ENCODE measurements at places on chromosomes 7 and 10. TPM values are rescaled to one million over a fixed set of nuclear protein-coding genes. Genes with fewer than 3 reads are reported as not detected.

Gene APBB1IP
- total RNA-seq, result 5.8 TPM

Gene FRAT1
- total RNA-seq, result 9.1 TPM

Gene OAT
- 147 TPM for total RNA-seq

Gene EBLN1
- total RNA-seq, result not detected

GRCh38 chr7:28755255-28755654, 202.9 kb downstream of the TRIL start:
- no peak for DNase-seq

DNA sequence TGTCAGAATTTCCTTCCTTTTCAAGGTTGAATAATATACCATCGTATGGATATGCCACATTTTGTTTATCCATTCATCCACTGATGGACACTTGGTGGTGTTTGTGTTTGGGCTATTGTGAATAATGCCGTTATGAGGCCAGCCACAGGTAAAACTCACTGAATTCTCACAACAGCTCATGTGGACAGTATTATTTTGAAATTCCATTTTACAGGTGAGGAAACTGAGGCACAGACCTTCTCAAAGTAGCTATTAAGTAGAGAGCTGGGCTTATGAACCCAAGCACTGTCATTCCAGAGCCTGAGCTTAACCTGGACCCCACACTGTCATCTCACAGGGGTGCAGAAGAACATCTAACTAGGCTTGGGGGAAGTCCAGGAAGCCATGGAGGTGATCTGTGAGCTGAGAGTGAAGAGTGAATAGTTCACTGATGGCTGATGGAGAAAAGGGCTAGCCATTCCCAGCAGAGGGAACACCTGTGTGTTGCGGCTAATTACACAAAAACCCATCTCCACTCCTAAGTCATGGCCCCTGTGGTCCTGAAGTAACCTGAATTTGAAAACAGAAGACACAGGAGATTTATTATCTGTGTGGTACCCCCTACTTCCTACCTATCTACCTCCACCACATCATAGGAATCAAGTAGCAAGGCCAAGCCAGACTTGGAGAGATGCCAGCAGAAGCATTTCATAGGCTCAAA, 8.7 kb downstream of the INMT start:
- no peak for DNase-seq

GRCh38 chr10:133094286-133094685, 6.6 kb downstream of the ADGRA1 start:
- no peak for DNase-seq

GRCh38 chr10:110350812-110351211, 46.1 kb upstream of the SMNDC1 start:
- DNase-seq, result no peak

DNA sequence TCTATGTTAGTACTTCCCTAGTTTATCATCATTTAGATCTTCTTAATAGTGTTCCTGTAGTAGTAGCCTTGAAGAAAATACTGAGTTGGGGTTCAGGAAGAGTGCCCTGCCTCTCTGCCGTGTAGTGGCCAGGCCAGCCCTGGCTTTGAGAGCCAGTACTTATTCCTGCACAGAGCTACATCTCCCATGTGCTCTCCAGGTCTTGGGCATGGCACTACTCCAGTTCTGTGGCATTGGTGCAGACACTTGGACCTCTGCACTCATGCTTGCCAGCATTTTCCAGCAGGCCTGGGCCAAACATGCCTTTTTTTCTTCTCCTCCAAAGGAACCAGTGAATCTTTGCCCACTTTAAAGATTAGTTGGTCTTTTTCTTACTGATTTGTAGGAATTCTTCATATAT, 5.3 kb downstream of the GNG11 start:
- no peak for DNase-seq

GRCh38 chr10:75572478-75572877, 141.1 kb downstream of the LRMDA start:
- no peak for DNase-seq

DNA sequence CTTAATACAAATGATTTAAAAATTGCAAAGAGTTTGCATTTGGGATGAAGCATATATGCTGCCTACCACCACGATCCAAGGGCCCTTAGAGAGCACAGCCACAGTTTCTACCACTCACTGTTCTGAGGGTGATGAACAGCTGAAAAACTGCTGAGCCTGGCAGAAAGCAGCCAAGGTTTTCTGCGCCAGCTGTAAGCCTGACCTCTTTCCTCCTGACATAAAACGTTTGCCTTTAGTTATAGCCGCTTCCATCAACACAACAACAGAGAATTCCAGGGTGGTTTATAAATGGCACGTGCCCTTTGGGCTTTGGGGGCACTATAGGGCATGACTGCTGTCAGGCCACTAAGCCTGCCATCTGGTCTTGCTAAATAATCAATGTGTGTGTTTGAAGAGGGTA, 222.8 kb downstream of the RELN start:
- DNase-seq, result no peak

DNA sequence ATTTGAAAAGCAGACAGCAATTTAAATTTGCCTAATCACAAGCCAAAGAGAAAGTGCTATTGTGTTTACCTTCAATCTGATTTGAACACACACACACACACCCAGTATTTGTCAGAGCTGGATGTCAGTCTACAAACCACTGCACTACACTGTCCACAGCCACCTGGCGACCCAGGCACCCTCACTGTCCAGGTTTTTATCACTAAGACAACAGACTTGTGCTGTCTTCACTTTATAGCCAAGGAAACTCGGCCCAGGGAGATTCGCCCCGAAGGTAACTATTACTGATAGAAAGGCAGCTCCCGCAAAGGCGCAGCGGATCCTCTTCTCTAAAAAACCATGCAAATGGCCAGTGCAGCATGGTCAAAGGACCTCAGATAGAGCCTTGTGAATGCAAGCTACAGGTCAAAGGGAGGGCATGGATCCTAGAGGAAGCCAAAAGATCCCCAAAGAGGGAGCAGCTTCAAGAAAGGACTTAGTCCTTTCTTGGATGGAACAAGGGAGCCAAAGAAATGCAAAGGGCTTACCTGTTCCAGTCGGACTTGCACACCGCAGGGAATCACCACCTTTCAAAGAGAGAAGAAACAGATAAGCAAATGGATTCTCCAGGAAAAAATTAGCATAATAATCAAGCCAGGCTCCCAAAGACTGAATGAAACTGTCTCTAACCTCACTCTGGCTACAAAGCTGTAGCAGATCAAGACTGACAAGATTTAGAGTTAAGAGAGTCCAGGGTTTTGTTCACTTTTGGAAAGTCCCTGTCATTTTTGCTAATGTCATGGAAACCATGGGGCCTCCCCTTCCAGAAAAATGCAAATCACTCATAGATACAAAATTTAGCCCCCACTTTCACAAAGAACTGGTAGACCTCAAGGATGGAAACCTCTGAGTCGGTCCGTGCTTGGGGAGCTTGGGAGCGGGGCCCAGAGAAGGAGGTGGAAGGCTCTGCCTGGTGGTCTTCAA, 101.1 kb downstream of the TNS3 start:
- DNase-seq, result no peak

DNA sequence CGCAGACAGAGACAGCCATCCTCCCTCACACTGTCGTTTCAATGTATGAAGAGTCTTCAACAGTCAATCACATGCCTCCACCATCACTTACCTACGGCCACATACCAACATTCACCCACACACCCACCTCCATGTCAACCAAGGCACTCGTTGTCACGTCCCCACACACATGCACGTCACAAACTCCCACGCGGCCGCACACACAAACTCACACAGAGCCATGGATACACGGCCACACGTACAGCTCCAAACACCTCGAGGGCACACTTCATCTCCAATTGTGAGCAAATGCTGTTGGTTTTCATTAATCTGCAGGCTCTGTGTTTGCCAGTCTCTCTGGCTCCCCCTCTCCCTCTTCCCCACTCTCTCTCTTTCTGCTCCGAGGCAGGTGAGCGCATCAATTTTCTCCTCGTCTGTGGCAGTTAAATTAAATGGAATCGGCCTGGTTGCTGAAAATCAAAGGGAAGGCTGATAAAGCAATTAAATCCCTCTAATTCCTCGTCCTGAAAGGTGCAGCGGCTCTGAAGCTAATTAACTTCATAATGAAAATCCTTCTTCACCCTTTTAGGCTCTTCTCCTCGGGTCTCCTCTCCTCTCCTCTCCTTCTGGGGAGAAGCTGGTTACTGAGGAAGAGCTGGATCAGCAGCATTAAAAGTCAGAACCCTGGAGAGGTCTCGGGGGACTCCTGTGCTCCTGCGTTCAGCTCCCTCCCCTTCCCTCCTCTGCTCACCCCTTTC, 53.8 kb upstream of the SLF2 start:
- no peak for DNase-seq

DNA sequence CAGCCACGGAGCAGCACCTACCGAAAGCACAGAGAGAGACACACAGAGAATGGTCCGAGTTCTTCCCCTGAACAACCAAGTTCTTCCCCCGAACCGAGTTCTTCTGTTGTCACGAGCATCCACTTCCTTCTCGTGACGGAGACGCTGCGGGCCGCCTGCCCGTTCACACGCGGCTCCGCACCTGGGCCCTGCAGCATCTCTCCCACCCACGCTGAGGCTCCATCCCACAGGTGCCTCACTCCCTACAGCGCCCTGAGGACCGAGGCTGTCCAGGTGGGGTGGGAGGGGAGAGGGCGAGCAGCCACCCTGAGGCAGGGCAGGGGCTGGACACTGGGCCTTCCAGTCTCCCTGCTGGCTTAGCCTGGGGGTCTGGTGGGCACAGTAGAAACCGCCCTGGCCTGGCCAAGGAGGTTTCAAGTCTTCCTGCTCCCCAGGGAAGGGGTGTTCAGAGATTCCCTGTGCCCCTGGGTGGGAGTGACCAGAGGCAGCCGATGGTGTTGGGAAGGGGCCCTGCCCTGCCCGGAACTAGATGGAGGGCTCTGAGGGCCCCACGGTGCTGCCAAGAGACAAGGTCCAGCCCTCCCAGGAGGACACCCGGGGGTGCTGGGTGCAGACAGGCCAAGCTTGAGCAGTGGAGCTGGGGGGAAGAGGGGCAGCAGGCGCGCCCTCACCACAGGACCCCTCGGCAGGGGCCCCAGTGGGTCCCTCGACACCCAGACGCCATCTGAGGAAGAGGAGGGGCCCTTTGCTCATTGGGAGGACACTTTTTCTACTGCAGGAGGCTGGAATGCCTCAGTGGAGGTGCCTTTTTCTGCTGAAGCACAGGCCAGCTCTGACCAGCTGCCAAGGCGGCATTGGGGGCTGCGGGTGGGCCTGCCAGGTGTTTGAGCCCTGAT, 5.2 kb upstream of the NKX6-2 start:
- no peak for DNase-seq

GRCh38 chr7:34307540-34307939, 350.5 kb upstream of the NPSR1 start:
- no peak for DNase-seq

DNA sequence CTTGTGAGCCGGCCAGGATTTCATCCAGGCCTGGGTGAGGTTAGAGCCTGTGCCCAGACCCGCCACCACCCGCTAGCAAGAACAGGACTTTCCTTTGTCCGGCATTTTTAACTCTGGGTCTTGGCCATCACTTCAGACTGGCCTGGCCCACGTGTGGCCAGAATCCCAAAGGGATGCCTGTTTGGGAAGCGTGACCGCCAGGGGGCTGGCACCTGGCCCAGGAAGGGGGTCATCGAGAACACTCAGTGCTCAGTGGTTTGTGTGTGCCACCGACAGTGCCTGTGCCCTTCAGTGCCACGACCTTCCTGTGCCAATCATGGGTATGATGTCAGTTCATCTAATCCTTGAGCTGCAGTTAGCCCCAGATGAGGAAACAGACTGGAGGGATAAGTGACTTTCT, 85.0 kb downstream of the ZMIZ1 start:
- no peak for DNase-seq

- DNase-seq, result peak; percentile 29
Measured at GRCh38 chr7:22332461-22332870, 24.5 kb downstream of the RAPGEF5 start.
